ENCODE measurements at places on chromosomes 5 and 9.

GRCh38 chr5:174412374-174412773 is 312.0 kb upstream of the MSX2 start:
- DNase-seq, result no peak

DNA sequence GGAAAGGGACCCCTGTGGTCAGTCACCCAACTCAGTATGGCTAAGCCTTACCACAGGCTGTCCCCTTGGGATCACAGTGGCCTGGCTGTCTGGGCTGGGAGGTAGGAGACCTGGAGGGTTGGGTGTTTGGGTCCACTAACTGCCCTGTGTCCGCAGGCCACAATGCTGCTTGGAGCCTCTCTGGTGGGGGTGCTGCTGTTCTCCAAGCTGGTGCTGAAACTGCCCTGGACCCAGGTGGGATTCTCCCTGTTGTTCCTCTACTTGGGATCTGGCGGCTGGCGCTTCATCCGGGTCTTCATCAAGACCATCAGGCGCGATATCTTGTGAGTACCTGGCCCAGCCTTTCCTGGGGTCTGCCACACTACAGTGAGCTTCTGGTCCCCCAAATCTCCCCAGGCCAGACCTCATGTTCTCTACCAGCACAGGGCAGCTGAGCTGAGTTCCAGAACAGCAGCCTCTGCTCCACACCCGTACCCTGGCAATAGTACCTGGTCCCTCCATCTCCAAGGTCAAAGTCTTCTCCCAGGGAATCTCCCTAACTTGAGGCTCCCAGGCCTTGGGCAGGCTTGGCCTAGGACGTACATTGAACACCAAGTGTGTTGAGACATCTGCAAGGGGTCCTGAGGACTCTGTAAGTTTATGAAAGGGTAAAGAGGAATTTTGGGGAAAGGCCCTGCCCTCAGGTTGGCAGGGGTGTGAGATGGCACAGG is 2.8 kb downstream of the SLC27A4 start:
- DNase-seq, result no peak

DNA sequence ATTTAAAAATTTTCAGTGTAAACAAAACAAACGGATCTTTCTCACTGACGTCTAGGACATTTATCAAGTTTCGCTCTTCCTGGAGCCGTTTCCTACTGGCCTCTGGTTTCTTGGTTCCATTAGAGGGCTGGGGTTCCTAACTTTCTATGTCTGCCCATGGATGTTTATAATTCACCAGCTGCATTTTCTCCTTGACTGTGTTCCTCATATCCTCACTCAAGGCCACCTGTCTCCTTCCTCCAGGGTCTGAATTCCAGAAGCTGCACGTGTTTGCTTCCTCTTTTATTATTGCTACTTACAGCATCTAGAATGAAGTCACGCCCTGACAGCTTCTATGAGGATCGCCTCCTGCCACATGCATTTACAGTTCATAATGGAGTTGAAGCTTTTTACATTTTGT is 74.1 kb upstream of the BASP1 start:
- no peak for DNase-seq

GRCh38 chr9:73565833-73566465 is 414.3 kb downstream of the ANXA1 start:
- DNase-seq, result no peak

DNA sequence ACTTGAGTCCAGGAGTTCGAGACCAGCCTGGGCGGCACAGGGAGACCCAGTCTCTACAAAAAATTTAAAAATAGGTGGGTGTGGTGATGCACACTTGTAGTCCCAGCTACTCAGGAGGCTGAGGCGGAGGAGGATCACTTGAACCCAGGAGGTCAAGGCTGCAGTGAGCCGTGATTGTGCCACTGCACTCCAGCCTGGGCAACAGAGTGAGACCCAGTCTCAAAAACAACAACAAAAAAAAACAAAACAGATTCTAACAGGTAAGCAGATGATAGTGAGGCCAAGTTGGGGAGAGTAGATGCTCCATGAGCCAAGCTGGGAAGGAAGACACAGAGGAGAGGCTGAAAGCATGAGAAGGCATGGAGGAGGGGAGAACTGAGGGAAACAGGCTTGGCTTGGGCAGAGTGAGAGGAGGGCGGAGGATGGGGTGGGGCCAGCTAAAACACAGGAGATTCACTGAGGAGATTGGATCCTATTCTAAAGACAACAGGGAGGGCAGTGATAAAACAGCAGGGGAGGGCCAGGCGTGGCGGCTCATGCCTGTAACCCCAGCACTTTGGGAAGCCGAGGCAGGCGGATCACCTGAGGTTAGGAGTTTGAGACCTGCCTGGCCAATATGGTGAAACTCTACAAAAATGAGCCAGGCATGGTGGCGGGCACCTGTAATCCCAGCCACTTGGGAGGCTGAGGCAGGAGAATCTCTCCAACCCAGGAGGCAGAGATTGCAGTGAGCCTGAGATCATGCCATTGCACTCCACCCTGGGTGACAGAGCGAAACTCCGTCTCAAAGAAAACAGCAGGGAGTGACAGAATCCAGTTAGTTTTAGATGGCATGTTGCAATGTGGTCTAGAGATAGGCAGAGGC is 8.4 kb downstream of the RPS14 start:
- DNase-seq, result no peak

- DNase-seq, result no peak
Observed at GRCh38 chr9:15640121-15640520, 87.3 kb downstream of the CCDC171 start.

GRCh38 chr5:163846512-163846911 is 341.1 kb downstream of the MAT2B start:
- no peak for DNase-seq

Data from SK-N-MC (cell line).